ENCODE measurements at places on chromosomes 2 and 18.

- DNase-seq = no peak
Measured at GRCh38 chr2:216274194-216274840, 98.0 kb downstream of the MARCHF4 start.

- DNase-seq = no peak
Measured at GRCh38 chr2:219998107-219998506, 370.7 kb downstream of the SLC4A3 start.

DNA sequence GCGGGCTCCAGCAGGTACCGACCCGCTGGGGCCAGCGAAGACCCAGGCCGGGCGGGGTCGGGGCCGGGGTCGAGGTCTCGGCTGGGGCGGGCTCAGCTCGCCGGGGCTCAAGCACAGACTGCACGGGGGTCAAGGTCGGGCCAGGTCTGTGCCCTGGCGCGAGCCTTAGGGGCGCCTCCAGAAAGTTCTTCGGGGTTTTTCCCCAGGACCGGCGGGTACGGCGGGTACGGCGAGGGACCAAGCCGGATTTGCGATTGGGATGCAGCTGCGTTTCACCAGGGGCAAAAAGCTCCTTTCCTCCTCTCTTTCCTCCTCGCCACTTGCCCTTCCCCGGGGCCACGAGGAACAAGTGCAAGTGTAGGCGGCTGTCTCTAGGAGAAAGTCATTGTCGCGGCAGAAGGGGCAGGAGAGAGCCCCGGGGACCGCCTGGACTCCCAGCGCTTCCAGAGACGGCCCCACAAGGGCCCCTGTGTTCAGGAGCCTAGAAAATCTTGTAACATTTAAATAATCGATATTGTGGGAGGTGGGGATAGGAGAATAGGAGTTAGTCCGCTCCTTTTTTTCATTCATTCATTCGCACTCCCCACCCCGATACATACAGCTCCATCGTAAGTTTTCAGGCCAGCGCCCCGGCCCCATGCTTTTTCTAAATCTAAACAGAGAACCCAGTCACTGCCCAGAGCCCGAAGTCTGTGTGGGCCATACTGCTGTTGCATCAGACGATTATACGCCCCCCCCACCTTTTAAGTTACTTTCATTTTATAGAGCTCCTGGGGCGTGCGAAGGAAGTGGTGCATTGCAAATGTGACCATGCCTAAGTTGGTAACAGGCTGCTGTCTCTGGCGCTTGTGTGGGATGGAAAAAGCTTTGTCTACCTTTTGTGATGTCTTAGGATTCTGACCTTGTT lies 679 bp downstream of the PMAIP1 start:
- DNase-seq = peak; percentile 37

GRCh38 chr18:34600158-34600557 lies 109.9 kb upstream of the DTNA start:
- no peak for DNase-seq

DNA sequence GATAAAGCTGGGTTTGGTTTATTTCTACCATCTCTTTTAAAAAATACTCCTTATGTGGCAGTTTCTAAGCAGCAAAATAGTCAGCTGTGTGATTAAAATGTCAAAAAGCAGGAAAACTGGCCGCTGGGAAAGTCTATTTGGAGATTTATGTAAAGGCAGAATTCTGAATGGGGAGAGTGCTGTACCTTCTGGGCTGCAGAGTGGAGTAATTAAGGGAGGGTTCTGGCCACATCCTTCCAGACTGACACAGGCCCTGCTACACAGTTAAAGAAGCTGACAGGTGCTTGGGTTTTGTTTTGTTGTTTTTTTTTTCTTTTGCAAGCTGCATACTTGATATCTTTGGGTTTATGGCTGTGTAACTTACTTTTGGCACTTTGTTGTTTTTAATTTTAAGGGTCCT lies 157.2 kb downstream of the WDSUB1 start:
- DNase-seq = no peak

DNA sequence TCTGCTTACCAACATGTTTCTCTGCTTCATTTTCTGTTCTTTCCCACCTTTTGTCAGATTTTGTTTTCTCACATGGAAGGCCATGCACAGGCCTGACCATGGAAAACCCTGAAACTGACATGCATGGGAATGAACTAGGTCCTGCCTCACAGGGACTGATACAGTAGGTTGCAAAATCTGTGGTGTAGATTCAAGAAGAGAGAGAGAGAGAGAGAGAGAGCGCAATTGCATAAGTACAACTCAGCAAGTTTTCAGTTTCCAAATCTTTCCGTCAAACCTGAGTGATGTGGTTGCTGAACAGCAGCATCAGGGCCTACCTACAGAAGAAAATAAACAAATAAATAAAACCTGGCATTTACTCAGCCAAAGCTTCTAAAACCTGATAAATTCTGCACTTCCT lies 87.5 kb upstream of the RNF152 start:
- no peak for DNase-seq

GRCh38 chr2:205411558-205411957 lies 270.7 kb upstream of the NRP2 start:
- DNase-seq = no peak

DNA sequence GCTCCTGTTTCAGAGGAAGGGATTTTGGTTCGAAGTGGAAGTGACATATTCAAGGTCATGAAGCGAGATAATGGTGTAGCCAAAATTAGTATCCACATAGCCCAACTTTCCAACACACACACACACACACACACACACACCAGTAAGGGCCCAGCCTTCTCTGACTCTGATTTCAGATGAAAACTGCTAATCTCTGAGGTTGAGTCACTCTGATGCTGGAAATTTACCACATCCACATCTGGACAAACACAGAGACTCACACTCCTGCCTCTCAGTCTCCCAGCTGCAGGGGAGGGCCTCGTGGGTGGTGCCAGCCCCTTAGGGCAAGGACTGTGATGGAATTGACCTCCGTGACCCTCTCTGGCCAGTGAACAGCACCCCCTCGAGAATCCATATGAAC lies 29.0 kb upstream of the SLC35F6 start:
- DNase-seq = no peak

DNA sequence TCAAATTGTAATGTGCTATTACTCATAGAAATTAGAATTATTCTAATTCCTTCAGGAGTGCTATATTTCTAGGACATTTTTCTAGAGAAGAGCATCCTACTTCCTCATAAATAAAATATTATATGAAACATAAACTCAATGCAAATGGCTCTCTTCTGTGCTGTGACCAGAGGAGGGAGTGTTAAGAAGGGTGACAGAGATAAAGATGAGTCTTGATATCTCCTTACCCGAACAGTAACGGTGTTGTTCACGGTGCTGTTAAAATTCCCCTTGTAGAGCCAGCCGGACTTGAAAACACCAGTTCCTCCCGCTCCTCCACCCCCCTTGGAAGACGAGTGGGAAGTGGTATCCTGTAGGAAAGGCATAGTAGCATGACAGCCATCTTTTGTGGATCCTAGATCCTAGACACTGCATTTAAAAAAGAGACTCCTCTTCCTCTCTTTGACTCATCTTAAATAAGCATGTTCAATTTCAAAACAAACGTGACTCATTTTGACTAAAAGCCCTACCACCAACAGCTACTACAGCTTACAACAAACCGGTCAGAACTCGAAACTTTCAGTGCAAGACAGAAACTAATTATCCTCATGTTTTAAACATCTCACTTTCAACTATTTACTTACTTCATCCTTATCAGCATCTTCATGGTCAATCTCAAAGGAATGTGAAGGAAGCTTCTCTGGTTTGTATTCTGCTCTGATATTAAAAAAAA lies 156.3 kb downstream of the DOCK10 start:
- DNase-seq = no peak

DNA sequence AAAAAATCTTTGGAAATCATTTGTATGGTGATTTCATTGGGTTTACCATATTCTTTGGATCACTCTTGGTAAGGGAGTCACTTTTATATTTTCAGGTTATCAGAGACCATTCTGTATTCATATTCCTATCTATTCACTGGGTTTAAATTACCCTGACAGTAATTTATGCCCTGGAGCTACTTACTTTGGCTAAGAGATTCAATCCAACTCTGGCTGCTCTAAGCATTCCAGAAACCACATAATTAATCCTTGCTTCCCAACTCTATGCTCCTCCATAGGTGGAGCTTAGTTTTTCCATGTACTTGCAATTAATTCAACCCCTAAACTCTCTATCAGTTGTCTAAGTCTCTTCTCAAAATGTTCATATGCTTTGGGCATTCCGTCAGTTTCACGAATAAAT lies 336.3 kb downstream of the AGPS start:
- DNase-seq = no peak

- no peak for DNase-seq
Measured at GRCh38 chr2:33246432-33246831, 230.0 kb upstream of the RASGRP3 start.

- no peak for DNase-seq
Measured at GRCh38 chr2:103667335-103667884, 905.6 kb downstream of the TMEM182 start.

DNA sequence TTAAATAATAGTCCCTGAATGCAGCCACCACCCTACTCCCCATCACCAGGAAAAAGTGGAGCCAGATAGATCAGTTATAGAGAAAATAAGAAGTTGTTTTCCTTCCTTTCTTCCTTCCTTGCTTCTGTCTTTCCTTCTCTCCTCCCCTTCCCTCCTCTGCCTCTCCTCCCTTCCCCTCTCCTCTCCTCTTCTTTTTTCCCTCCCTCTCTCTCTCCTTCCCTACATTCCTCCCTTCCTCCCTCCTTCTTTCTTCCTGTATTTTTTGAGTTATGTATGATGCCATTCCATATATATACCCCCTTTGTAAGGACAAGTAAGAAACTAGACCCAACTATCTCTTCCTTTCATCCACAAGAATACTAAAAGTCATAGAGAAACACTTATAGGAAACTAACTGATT lies 265.7 kb downstream of the AGPS start:
- DNase-seq = no peak

GRCh38 chr18:32779010-32779409 lies 6.2 kb upstream of the KLHL14 start:
- no peak for DNase-seq

DNA sequence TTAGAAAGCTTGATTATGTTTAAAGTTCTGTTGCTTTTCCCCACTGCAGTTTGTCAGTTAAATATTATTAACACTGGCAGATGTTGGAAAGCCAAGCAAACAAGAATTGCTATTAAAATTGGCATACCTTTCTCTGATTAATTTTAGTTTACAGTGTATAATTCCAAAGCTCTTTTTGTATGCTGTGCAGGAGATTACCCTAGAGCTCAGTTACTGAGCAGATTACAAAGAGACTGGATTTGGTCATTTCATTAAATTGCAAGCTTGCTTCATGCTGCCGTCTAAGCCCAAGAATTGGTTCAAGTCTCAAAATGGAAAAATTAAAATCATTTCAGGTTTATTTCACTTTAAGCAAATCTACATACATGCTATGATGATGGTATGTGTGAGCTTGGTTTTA lies 2.3 kb downstream of the ASAP2 start:
- DNase-seq = no peak

DNA sequence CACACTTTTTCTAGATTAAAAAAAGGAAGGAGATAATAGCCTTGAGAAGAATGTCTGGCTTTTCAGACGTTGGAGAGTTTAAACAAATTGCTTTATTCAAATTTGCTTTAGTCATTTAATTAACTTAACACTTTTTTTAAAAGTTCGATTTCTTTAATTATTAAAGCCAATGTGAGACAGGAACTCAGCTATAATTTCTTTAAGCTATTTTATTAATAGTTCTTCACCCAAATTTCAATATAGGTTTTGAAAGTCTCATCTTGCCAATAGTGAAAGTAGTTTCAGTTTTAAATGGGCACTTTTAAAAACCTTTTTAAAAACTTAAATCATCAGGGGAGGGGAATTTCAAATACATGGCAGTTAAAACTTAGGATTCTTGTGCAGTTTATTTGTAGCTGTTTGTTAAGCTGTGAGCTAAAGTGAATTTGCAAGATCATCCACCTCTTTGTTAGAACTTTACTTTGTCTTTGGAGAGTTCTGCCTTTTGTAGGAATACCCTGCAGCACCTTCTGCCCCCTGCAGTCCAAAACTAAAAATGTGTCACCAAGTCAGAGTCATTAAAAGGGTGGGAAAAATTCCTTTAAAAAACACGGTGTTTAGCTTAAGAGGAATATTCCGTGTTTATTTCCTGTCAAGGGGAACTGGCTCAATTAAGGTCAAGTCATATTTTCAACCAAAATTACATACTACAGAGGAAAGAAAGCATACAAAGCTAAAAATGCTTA lies 4.6 kb downstream of the TGIF1 start:
- DNase-seq = no peak

DNA sequence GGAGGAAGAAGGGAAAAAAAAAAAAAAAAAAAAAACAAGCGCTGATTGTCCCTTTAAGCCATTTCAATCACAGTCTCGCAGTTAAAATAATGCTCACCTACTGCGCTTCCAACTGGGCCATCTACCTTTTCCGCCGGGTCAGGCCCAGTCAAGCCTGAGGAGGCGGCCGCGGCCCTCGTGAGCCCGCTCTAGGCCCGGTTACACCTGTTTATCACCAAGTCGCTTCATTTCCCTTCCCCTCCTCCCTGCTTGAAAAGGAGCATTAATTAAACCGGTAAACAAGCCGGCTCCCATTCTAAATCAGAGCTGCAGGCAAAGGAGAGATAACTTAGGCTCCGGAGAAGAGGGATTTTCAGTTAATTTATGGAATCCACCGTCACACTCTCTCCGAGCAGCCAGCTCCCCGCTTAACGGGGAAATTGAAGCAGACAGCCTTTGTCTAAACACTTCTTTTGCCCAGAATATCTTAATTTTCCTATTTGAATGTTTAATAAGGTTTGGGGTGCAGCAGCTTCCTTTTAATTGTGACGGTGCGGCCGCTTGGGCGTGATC lies 140.1 kb upstream of the SIX3 start:
- no peak for DNase-seq

DNA sequence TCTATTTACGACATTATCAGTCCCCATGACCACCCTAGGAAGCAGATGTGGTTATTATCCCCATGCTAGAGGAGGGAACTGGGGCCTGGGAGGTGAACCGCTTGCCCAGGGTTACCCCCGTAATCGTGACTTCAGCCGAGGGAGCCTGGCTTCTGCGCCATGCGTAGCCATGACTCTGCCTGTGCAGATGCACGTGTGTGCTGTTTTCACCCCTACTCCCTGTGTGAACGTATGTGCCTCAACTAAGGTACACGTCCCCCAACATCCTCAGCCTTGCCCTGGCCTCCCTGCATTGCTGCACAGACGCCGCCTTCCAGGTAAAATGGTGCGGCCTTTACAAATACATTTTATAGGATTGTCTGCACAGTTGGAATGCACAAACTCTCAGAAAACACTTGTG lies 40.2 kb downstream of the LPIN1 start:
- DNase-seq = no peak

- DNase-seq = peak; percentile 59
Measured at GRCh38 chr2:74587664-74588277, 33.3 kb downstream of the DOK1 start.

DNA sequence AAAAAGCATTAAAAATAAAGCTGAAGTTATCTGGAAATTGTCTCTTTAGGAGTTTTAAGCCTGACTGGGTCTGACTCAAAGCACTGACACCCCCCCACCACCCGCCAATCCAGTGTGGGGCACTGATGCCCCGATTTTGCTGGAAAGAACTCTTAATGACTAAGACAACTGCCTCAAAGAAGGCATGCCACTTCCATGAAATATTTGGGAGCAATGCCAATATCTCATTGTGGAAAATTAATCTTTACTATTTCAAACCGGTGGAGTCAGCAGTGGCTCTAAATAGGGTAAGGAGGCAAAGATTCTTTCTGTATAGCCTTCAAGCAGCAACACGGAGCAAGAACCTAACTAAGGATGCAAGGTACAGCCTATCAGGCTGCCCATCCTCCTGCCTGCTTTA lies 4.5 kb downstream of the FKBP7 start:
- DNase-seq = no peak
